ENCODE measurements at places on chromosomes 7 and 10. TPM values are rescaled to one million over a fixed set of nuclear protein-coding genes. Genes with fewer than 3 reads are reported as not detected.

DNA sequence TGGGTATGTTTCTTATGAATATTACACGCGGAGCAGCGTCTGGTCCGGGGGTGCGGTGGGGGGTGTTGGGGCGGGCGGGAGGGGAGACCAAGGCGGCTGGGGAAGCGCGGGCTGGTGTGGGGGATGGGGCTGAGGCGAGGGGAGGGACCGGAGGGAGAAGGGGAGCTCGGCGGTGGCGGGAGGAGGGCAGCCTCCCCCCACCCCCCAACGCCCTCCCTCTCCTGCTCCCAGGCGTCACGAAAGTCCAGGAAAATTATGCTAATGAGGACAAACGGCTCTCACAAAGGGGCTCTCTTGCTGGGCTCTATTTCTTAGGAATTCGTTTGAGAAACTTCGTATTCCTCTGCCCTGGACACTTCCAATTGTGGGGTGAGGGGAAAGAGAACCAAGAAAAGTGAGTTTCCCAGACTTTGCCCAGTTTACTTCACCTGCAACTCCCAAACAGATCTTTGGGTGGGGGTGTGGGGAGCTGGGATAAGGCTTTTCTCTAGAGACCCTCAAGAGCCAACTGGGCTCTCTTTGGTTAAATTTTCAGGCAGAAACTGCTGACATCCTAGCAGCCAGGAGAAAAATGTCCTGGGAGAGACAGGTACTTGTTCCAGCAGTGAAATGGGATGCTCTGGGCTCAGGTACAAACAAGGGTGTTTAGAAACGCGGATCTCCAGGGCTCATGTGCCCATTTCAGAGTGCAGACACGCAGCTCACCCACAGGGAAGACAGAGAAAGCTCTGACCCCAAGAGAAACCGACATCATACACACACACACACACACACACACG is 11.7 kb upstream of the HOXA2 start:
- peak; percentile 68 for DNase-seq

The SKIDA1 gene
- 0.16 TPM for polyA plus RNA-seq

DNA sequence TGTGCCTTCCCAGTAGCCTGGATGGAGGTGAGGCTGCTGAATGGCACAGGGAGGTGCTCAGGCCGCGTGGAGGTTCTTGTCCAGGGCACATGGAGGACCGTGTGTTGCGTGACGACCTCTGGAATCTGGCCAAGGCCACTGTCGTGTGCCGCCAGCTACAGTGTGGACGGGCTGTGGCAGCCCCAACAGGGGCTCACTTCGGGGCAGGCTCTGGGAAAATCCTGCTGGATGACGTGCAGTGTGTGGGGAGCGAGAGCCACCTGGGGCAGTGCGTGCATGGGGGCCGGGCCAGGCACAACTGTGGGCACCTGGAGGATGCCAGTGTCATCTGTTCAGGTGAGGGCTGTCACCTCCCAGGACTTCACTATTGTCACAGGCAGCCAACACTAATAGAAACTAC is 50.2 kb upstream of the C10orf120 start:
- DNase-seq: no peak

DNA sequence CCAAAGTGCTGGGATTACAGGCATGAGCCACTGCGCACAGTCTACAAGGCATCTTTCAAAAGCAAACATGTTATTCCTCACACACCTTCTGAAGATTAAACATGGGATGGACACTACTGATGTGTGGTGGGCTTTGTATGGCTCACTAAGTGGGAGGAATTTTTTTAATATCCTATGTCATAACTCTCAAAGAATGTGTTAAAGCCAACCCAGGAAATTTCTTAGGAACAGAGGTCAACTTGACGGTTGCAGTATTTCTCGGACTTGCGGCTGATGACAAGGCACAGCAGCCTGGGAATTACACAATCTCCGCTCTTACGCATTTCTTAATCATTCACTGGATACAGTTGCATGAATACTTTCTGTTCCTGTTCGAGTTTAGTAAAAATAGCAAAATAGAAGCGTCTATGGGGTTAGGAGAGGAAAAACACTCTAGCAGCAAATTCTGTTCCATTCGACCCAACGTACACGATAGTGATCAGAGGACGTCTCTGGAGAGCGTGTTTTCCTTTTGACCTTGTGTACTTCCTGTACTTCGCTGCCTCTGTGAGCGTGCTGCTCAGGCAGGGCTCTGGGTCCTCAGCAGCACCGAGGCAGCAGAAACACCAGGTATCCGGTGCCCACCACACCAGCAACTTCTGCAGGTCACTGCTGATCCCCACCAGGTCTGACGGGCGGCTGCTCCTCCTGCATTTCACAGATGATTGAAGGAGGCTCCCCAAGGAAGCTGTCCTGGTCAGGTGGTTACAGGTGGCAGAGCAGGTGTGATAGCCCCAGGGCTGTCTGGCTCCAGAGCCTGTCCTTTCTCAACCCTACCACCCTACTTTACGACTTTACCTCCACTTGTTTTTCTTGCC is 26.4 kb upstream of the SRGN start:
- DNase-seq: peak; percentile 60

All from mammary epithelial cell (primary cell).